ENCODE measurements at places on chromosomes 13 and 19.

- DNase-seq = no peak
These were observed 10.7 kb upstream of the SHKBP1 start for GRCh38 chr19:40565910-40566495.

DNA sequence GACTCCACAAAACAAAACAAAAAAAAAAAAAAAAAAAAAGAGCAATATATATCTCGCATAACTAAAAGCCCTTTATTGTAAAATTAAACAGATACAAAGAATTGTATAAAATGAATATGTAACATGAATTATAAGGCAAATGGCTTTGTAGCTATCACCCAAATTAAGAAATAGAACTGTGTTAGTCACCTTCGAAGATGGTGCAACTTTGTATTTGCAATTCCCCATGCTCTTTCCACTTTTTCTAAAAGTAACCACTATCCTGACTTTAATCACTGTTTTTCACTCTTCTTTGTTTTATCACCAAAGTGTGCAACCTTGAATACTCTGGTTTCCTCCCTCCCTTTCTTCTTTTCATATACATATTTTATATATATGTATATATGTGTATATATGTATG is 57.1 kb upstream of the HTR2A start:
- DNase-seq = no peak

DNA sequence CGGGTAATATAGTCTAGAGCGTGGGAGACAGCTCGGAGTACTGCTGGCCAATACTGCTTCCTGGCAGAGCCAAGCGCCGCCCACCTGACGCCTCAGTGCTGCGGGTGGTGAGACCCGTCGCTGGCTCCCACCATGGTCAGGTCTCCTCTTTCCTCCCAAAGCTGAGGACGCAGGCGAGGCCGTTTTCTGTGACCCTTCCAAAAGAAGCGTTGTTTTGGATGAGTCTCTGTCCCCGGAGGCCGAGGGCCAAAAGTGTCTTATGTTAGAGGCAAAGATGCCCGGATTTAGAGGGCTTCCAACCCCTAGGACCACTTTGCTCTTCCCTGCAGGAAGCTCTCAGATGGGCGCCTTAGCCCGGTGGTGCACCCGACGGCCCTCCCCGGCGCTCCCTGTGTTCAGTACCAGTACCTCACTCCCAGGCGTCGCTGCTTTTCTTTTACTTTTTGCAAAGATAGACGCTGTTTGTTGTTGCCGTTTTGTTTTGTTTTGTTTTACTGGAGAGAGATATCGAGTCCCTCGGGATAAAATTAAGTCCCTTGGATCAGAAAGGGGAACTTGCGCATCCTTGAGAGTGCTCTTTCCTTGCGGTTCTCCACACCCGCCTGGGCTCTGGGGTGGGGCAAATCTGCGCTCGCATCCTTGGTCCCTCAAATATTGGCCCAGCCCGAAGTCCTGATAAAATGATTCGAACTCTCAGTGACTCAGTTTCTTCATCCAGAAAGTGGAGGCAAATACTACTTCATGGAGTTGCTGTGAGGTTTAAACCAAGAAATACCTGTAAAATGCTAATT is 7.0 kb downstream of the PDX1 start:
- peak; percentile 16 for DNase-seq

GRCh38 chr13:71056581-71056980 is 810.4 kb downstream of the DACH1 start:
- no peak for DNase-seq

DNA sequence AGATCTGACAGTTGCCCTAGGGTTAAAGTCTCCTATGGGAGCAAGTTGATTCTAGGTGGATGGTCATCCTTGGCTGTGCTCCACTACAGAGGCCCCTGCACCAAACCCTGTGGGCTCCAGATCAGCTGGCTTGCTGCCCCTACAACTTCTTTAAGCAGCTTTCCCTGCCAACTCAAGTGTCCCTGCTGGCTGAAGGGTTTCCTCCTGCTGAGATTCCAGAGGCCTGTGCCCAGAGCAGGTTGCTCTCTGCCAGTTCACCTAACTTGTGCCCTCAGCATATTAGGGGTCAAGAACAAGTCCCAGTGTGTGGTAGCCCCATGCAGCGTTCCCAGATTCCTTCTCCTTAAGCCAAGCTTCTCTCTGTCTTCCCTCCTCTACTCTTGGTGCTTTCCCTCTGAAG is 85.6 kb downstream of the ZMYM2 start:
- no peak for DNase-seq

DNA sequence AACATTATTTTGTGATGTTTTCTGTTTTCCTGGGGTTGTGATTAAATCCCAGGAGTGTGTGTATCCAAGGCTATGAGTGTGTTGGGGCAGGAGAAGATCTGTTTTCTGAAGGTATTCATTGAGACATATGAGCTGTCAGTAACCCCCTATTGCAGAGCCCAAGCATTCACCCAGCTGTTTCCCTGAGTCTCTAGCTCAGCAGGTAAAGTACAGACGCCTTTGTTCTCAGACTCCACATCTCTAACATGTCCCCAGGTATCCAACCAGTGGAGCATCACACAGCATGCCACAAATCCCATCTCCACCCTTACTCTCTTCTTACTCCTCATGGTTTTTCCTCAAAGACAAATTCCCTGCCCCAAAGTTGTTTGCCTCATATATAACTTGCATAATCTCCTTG is 213.6 kb downstream of the PCDH20 start:
- DNase-seq = no peak

GRCh38 chr13:37039896-37040295 is 19.6 kb downstream of the SUPT20H start:
- DNase-seq = no peak

DNA sequence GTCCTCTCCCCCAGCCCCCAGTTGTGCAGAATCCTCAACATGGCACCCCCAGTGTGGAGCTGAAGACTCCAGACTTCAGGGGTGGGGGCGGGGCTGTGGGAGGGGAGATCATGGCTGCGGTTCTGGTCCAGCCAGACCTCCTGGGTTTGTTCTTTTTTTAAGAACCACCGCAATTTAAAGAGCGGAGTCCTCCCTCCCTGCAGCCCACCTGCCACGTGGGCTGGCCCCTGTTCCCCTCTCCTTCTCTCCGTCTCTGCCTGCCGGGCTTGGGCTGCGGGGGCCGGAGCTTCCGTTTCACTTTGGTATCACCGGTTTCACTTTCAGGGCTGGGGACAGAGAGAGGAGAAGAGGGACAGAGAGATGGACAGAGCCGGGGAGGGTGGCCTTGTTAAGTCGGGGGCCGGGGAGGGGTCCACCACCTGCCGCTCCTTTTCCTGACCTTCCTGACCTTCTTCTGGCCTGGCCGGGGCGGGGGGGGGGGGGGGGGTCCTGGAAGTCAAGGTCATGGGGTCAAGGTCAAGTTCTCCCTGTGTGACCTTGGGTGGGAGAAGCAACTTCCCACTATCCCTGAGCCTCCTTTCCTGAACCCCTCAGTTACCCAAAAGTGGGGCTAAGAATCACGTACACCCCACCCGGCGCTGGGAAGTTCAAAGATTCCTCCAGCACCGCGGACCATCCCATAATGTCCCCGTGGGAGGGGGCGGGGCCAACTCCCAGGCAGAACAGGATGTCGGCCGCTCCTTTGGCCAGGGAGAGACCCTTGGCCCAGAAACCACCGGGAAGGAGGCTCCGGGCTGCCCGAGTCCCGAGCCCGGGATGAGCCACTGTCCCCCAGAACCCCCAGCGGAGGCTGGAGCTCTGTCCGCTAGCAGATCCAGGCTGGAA is 11.3 kb upstream of the ZBTB7A start:
- peak; percentile 64 for DNase-seq

- DNase-seq = no peak
These were observed 19.7 kb downstream of the ACOD1 start for GRCh38 chr13:76968041-76968440.

- DNase-seq = no peak
These were observed 3.4 kb upstream of the POMP start for GRCh38 chr13:28655561-28655960.

- DNase-seq = no peak
These were observed 128.9 kb upstream of the KLHL1 start for GRCh38 chr13:70237131-70237530.

GRCh38 chr19:5032101-5032967 is 63.4 kb downstream of the KDM4B start:
- DNase-seq = no peak

DNA sequence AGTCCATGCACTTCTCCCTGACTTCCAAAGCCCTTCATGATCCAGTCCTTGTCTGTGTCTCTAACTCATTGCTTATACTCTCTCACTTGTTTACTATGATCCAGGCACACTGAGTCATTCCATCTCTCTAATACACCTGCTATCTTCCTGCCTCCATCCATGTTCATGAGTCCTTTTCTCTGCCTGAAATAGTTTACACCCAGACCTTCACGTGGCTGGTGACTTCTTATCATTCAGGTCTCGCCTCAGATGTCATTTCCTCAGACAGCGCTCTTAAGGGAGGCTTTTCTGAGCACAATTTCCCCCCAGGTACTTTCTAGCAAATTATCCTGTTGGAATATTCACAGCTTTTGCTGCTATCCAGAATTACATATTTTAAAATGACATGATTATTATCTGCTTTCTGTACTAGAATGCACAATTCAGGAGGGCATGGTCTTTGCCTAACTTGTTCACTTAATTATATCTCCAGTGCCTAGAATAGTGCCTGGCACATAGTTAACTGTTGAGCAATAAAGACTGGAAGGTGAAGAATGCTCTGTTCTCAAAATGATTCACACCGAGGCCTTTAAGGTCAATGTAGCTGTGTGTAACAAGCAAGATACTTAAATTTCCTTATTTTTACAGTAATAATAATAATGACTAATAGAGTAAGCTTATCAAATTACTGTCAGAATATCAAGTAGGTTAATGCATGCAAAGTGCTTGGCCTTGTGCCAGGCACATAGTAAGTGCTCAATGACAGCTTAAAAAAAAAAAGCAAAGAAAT is 183.7 kb upstream of the SPRY2 start:
- no peak for DNase-seq

DNA sequence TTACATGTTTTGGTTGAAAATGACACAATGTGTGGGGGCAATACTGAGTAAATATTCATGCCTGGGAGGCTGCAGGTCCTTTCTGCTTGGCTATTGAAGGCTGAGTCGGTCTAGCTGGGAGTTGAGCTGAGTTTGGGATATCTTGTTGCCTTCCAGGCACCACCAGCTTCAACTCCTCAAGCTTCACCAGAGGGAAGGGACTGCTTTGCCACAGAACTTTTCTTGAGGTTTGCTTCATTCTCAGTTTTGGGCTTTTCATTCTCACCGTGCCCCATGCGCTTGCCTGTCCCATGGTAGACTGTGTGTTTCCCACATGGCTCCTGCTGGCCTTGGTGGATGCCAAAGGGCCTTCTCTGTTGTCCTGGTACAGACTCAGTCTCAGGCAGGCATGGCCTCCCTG is 198.2 kb upstream of the SOX1 start:
- no peak for DNase-seq

DNA sequence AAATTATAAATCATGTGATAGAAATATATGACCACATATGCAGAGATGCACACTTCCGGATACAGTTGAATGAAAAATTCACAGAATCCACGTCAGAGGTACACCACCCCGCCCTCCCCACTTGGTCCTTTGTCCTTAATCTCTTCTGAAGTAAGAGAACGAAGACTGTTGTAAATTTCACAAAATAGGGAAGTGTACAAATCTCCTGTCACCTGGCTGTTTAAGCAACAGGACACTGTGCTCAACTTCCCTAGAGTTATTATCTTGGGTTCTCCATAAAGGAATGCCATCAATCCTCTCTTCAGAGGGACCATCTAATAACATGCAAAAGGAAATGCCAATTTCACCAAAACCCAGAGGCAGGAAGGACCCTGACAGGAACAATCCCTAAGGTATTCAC is 10.5 kb upstream of the CEACAM6 start:
- no peak for DNase-seq

- no peak for DNase-seq
These were observed 14.0 kb downstream of the ELL start for GRCh38 chr19:18507727-18508440.

DNA sequence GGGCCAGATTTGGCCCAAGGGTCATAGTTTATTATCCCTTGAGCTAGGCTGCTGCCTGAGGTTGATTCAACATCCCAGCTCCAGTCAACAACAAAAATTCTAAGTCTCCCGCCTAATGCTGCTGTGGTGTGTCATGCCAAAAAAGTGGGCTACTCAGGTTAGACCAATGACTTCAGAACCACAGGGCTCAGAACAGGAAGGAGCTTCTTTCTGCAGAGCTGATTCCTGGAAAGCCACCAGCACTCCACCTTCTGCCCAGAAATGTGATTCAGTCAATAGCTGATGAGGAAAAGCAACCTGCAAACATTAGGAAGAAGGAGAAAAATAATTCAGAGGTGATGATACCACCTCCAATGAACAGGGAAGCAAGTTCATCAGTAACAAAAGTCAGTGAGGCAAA is 56.1 kb upstream of the SERPINE3 start:
- DNase-seq = no peak

GRCh38 chr19:38049105-38049649 is 142.2 kb downstream of the SIPA1L3 start:
- DNase-seq = peak; percentile 59

DNA sequence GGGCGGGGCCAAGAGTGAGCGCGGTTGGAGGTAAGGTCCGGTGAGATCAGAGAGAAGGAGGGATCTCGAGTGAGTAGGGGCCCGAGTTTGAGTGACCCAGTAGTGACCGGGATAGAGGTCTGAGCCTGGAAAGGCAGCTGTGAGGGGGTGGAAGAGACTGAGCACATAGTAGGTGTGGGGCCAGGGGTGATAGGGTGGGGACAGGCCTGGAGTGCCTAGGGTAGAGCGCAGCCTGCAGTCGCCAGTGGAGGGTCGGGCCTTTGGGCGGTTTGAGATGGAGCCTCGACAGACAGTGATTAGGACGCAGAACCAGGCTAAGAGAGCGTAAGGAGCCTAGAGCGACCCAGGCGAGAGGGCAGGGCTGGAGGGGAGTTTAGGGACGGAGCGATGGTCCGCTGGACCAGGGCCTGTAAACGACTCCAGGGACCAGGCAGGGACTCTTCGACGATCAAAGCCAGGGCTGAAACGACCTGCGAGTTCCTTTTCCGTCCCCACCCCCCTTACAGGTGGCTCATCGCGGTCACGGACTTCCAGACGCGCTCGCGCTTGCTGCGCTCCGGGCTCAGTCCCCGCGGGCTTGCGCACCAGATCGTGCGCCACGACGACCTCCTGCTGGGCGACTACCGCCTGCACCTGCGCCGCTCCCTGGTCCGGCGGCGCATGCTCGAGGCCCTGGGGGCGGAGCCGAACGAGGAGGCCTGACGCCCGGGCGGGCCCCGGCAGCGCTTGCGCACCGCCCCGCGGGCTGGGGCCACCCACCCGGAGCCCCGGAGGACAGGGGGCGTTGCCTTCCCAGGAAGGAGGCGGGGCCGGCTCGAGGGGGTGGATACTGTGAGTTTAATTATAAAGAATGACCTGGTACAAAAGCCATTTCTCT is 9.4 kb downstream of the C19orf81 start:
- DNase-seq = peak; percentile 52

DNA sequence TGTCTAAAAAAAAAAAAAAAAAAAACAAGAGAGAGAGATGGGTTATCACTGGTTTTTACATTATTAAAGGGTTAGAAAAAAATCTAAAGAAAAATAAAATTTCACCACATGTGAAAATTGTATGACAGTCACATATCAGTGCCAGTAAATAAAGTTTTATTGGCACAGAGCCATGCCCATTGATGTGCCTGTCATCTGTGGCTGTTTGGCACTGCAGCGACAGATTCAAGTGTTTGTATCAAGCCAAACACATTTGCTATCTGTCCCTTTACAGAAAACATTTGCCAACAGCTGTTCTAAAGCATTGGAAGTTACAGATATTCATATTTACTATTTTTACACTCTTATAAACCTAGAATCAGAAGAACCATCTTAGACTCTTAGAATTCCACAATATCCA is 16.3 kb downstream of the FCHO1 start:
- no peak for DNase-seq

GRCh38 chr13:90068658-90069057 is 1278.8 kb upstream of the MIR17HG start:
- no peak for DNase-seq

- no peak for DNase-seq
These were observed 32.9 kb downstream of the SERTM1 start for GRCh38 chr13:36706755-36707154.

Measured in stimulated activated CD4-positive, alpha-beta T cell treated with anti-CD3 and anti-CD28 coated beads, Interleukin-2, amount 100 ng/mL, for 24 hours (primary cell).